ENCODE measurements at places on chromosomes 7 and 10. TPM values are rescaled to one million over a fixed set of nuclear protein-coding genes. Genes with fewer than 3 reads are reported as not detected.

GRCh38 chr10:129964611-129965424, 744 bp upstream of the EBF3 start:
- no peak for DNase-seq

- no peak for DNase-seq
These were observed 18.0 kb upstream of the DLG5 start for GRCh38 chr10:77944519-77944918.

The ABCC2 gene
- total RNA-seq: 1.5 TPM

The ZFAND4 gene
- 20.7 TPM for total RNA-seq

The POU6F2 gene
- total RNA-seq: 0.39 TPM

The ZNF394 gene
- 39.8 TPM for total RNA-seq

The ZNF365 gene
- total RNA-seq: 0.21 TPM
